ENCODE measurements at places on chromosomes 4 and X.

DNA sequence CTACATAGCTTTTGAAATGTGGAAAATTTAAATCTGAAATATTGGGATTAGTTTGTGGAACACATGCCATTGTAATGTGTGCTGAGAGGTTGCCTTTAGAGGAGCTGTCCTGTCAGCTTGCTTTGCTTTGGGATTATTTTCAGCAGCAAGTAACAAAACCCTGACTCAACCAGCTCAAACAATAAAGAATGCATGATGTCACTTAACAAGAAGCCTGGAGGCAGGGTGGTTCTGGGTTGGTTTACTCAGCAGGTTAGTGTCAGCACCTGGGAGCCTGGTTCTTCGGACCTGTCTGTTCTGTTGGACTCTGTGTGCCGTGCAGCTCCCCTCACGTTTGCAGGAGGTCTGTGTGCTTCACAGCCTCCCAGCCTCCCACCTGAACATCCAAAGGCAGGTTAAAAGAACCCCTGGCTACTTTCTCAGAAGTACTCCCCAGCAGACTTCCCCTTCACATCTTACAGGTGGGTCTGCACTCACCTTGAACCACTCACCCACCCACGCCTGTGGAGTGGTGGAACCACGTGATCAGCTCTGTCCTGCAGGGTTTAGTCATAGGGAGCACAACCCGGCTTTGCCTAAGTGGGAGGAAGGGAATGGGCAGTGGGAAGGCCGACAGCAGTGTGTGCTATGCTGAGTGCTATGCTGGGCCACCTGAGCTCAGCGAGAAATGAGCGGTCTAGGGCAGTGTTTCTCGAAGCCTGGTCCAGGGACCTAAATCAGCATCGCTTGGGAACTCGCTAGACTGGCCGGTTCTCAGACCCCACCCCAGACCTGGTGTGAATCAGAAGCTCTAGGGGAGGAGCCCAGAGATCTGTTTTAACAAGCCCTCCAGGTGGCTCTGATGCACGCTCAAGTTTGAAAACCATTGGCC is 20.4 kb downstream of the TMEM131L start:
- DNase-seq, result no peak

- DNase-seq, result no peak
Measured at GRCh38 chr4:5921981-5922380, 29.1 kb upstream of the CRMP1 start.

DNA sequence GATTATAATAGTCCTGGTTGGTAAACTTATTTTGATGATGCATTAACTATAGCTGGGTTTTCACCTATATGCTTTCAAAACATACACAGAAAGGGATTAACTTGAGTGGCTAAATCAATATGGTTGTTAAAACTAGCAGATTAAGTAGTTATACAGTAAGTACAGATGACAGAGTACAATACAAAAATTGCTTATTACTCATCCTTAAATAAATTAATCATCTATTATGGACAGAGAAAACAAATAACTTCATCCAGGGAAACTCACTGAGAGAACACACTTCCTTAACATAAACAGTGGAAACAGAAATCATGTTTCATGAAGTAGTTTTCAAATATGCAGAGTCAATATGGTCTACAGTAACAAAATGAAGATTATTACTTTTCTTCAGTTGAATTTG is 133.4 kb downstream of the AREG start:
- DNase-seq, result no peak

DNA sequence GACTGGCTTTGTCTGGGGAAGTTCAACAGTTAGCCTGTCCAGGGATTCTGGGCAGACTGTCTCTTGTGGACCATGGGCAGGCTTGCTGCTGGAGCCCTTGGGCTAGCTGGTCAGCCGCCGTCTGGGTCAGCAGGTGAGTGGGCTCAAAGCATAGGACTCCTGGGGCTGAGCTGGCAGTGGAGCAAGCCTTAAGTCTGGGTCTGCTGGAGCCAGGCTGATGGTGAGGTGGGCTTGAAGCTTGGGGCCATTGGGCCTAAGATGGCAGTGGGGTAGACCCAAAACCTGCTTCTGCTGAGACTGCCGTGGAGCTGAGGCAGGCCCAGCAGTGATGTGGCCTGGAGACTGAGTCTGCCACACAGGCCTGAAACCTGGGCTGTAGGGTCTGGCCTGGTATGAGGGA is 645.1 kb downstream of the RAPGEF2 start:
- no peak for DNase-seq

DNA sequence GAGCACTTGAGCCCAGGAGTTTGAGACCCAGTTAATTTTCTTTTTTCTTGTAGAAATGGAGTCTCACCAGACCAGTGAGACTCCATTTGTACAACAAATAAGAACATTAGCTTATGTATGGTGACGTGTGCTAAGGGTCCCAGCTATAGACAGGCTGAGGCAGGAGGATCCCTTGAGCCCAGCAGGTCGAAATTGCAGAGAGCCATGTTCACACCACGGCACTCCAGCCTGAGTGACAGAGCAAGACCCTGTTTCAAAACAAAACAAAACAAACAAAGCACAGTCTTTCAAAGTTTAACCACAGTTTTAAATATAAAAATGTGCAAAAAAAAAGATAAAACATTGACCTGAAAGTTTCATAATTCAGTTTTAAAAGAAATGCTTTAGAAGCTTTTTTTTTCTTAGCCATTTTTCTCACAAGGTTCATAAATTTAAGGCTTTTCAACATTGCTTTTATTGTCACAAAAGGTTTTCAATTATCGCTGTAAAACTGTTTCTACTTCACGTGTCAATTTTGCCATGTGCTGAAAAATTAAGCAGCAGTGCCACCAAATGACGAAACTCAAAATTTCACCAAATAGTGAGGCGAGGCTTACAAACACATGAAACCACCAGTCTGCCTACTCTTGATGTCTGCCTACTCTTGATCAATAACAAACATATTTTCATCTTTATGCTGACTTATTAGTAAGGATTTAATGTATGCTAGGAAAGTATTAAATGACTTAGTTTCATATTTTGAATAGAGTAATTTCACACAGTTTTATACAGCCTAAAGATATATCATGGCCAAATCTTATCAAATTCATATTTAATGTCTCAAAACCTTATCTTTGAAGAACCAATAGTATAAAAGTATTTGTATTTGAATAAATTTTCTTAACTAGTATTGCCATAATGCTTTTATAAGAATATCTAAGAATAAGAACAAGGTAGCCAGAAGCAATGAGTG is 126.3 kb downstream of the NEK1 start:
- no peak for DNase-seq

GRCh38 chr4:181004056-181004455 is 1239.1 kb upstream of the TENM3 start:
- DNase-seq, result no peak

DNA sequence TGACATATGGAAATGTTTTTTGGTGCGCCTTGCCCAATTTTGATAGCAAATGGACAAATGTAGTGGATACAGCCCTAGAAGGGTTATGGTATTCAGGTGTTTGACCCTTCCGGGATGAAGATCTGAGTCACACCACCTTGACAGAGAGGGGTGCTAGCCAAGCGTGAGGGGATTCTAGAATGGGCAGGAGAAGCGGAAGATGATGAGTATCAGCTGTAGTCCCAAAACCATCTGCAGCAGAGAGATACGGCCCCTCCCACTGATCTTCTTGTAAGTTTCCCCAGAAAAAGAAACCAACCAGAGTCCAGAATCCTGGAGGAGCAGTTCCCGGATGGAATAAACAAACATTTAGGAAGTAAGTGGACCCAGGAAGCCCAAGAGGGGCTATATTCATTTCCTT is 18.1 kb downstream of the DCHS2 start:
- no peak for DNase-seq

GRCh38 chr4:183618681-183619080 is 40.3 kb downstream of the RWDD4 start:
- DNase-seq, result no peak

- DNase-seq, result no peak
Measured at GRCh38 chr4:80184825-80185756, 12.2 kb upstream of the PRDM8 start.

DNA sequence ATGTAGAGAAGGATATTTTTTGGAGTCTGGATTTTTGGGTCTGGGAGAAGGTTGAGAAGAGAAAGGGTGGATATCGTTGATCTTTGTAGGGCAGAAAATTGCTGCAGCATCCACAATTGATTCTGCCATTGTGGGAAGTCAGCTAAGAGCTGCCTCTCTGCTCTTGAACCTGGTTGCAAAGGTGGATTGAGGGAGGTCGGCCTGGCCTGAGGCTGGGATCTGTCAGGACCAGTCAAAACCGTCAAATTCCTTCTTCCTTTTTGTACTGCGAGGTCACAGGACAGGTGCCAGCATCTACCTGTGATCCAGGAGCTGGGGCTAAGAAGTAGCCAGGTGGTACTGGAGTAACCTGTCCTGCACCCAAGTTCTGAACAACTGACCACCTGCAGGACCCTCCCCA is 93.7 kb downstream of the SHOX start:
- no peak for DNase-seq

DNA sequence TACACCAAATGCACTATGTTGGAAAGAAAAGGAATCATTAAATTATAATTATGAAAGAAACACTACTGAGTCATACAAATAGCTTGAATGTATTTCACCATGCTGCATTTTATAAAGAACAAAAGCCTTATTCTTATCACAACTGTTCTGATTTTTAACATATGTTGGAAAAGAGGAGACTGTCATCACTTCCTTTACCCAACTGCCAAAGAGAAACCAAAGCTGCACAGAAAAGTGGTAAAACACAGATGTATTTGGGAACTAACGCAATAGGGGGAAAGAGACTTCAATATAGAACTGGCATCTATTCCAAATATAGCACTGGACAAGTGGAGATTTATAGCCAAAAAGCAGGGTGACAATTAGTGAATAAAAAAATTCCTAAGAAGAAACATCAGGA is 181.0 kb downstream of the SPANXN3 start:
- no peak for DNase-seq

DNA sequence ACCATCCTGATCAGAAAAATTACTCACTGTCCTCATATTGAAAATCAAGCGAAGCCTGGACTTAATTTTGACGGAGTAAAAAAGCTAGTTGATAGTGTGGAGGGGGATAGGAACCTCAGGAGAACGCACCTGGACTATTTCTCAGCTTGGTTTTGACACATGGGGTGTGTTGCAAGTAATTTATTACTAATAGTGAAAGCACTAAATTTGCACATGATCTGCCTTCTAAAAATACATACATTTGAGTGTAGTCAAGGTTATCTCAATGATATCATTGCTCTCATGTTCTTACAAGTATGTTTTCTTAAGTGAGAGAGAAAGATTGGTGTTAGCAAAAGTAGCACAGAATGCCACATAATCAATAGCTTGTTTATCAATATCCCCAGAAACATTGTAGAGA is 29.5 kb downstream of the LRIT3 start:
- DNase-seq, result no peak

GRCh38 chr4:79212311-79212710 is 113.5 kb downstream of the NAA11 start:
- no peak for DNase-seq

DNA sequence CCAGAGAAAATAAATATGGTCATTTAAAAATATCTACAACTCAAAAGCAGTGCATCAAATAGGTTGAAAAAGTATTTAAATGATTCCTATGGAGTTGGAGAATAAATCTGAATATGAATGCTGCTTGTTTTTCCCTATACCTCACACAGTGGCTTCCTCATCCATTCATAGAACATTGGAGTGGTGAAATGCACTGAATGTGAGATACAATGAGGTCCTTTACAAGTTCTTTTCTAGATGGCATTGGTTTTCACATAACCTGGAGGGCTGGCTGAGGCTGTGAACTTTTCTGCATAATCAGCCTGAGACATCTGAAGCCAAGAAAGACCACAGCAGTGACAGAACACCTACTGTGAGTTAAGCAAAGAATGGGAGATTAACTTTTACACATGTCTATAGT is 279.1 kb upstream of the NRK start:
- DNase-seq, result no peak

- DNase-seq, result no peak
Measured at GRCh38 chr4:78019414-78019813, 37.7 kb upstream of the FRAS1 start.

DNA sequence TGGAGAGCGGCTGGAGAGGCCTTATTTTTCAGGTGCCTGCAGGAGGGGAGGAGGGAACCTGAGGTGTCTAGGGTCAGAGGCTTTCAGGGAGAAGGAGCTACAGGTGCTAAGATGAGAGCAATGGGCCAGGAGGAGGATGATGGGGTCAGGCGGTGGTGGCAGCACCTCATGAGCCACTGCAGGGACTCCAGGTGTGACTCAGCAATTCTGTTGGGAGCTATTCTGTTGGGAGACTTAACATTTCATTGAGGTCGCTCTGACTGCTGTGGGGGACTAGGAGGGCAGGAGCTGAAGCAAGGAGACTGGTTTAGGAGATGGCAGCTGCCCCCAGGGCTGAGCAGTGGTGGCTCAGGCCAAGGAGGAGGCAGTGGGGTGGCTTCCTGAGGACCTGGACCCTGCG is 65.0 kb downstream of the CLDN34 start:
- no peak for DNase-seq

DNA sequence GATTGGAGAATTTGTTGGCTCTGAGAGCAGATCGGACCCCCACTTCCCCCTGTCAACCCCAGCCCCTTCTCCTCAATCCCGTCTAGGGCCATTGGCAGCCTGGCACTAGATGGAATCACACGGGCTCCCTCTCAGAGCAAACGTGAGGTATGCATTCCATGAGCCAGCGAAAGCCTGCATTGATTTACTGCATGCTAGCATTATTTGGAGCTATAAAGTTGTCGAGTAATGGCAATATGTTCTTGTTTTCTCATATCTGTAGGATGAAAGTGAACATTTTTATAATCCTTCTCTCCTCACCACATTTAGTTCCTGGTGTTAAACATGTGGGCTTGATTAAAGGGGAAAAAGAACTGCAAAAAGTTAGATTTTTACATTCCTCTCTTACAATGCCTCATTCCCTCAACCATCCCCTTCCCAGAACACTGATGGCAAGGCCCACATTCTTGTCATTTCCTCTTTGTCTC is 159.2 kb downstream of the SPRY1 start:
- DNase-seq, result no peak

- no peak for DNase-seq
Measured at GRCh38 chrX:555725-556666, 74.6 kb upstream of the SHOX start.

DNA sequence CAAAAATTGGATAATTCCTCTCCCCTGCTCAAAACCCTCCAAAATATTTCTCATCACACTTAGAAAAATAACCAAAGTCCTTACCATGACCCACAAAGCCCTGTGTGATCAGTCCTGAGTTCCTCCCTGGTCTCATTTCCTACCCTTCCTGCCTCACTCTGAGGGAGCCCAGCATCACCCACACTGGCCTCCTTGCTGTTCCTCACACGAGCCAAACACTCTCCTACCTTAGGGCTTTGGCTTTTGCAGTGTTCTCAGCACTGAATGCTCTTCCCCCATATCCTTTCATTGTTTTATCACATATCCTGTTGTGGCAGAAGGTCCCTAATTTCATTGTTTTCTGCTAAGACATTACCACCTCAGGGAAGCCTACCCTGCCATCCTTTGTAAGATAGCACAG is 12.2 kb downstream of the MGAT4D start:
- DNase-seq, result no peak

DNA sequence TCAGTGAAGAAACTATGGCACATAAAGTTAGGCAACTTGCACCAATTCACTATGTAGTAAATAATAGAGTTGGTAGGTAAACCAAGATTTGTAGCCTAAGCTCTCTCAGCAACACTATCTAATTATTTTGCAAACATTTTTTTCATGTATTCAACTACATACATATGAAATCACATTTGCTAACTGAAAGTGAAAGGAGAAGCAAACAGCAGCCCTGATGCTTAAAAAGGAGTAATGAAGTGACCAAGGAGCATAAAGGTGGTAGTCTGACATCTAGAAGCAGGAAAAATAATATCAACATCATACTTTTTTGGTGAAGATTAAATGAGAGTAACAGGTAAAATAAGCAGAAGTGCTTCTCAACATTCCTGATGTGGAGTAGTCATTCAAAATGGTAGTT is 603.7 kb downstream of the GRXCR1 start:
- no peak for DNase-seq

Measured in NCI-H187 (cell line).